ENCODE measurements at places on chromosomes 6 and 20.

DNA sequence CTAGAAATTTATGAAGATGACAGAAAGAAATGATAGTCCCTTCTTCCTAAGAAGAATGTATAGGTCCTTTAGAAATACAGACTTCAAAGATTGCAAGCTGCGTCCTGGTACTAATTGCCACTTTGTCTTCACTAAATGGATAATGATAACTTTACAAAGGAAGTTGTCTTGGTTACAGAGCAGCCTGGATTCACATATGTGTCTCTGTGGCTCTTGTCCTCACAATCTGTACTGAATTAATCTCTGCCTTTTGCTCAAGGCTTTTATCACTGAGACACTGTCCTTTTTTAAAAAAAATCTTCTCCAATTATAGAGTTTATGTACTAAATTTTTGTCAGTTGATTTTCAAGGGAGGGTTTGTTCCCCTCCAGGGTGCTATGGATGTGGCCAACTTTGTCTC lies 17.5 kb upstream of the MRAP2 start:
- no peak for DNase-seq

- no peak for DNase-seq
Measured at GRCh38 chr6:168181316-168181715, 102.3 kb upstream of the FRMD1 start.

- DNase-seq = no peak
Measured at GRCh38 chr6:147274776-147275175, 70.6 kb downstream of the STXBP5 start.

GRCh38 chr6:24909241-24910216 lies 26.2 kb downstream of the RIPOR2 start:
- DNase-seq = no peak

- DNase-seq = no peak
Measured at GRCh38 chr6:145497006-145497405, 238.3 kb downstream of the EPM2A start.

DNA sequence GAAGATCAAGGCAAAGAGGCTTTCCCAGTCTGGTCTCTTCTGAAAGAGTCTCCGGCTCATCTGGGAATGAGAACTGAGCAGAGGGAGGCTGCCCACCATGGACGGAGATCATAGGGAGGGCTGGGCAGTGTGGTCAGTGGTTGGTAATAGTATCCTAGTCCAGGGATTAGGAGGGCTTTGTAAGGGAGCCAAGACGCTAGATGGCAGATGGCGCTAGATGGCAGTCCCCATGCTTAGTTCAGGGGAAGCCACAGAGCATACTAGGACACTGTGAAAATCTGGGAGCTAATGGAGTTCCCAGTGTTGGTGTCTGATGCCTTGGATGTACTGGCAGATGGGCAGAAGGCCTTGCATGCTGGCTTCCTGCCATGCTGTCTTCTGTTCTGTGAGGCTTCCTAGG lies 21.7 kb upstream of the DAAM2 start:
- no peak for DNase-seq

DNA sequence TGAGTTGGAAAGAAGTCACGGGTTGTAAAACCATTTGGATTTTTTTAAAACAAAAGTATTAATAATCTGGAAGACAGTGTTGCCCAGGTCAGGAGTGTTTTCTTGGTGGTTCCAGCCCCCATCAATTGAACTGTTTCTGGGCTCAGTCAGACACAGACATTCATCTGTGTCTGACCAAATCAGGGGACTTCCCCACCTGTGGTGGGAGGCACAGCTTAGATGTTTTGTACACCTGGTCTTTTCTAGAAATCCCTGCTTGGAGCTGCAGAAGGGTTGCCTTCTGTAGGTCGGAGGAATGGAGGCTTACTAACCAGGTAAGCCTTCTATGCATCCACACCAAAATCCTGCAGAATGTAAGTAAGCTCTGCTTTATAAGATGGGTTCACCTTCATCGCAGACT lies 63.6 kb downstream of the CDS2 start:
- DNase-seq = no peak

DNA sequence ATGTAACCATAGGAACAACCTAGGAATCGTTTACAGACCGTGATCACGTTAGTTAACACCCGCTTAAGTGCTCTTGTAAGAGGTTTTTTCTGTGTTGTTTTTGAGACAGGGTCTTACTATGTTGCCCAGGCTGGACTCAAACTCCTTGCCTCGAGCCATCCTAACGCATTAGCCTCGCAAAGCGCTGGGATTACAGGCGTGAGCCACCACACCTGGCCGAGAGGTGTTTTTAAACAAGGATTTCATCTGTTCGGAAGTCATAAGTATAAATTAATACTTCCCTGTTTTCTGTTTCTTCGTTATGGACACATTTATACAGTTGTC lies 727 bp downstream of the MRS2 start:
- DNase-seq = no peak

GRCh38 chr20:19727251-19727847 lies 30.7 kb upstream of the RIN2 start:
- no peak for DNase-seq

DNA sequence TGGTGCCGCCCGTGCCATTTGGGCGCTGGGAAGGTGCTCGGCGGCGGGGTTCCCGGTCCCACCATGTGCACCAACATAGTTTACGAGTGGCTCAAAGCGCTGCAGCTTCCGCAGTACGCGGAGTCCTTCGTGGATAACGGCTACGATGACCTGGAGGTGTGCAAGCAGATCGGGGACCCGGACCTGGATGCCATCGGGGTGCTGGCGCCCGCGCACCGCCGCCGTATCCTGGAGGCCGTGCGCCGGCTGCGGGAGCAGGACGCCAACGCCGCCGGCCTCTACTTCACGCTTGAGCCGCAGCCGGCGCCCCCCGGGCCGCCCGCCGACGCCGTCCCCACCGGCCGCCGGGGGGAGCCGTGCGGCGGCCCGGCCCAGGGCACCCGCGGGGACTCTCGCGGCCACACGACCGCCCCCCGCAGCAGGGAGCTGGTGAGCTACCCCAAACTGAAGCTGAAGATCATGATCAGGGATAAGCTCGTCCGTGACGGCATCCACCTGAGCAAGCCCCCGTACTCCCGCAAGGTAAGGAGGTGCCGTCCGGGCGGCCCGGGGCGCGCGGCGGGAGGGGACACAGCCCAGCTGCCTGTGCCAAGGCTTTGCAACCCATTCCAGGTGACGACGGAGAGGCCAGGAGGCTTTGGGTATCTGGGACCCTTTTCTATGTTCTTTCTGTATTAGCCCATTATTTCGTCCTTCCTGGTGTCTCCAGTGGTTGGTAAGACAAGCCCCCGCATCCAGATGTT lies 547 bp downstream of the SAMD5 start:
- DNase-seq = peak; percentile 28

GRCh38 chr6:106617302-106617701 lies 12.0 kb downstream of the RTN4IP1 start:
- no peak for DNase-seq

GRCh38 chr6:133752129-133752528 lies 136.8 kb upstream of the TCF21 start:
- no peak for DNase-seq

DNA sequence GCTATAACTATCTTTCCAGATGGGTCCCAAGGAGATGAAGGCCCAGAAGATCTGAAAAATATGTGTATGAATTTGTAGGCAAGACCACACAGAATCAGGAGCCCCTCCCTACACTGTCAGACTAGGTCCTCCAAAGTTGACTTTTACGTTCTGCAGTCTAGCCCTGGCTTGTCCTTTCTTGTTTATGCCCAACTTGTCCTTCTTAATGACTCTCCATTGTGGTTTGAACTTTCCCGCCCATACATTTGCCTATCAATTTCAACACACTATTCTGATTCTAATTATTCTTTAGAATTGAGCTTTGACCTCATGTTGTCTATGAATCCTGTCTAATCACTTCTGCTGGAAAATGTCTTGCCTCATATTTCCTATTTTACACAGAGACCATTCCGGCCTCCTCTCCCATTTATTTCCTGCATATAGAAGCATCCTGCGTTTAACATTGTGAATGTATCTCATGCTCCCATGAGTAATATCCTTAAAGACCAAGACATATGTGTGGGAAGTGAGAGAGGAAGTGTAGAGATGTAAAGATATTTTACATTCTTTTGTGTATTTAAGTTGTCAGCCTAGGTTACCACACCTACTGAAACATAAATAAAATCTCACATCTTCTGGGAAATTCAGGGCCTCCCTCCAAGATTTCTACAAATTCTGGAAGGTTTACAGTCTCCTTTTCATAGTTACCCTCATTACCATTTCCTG lies 348.3 kb downstream of the BCKDHB start:
- no peak for DNase-seq

DNA sequence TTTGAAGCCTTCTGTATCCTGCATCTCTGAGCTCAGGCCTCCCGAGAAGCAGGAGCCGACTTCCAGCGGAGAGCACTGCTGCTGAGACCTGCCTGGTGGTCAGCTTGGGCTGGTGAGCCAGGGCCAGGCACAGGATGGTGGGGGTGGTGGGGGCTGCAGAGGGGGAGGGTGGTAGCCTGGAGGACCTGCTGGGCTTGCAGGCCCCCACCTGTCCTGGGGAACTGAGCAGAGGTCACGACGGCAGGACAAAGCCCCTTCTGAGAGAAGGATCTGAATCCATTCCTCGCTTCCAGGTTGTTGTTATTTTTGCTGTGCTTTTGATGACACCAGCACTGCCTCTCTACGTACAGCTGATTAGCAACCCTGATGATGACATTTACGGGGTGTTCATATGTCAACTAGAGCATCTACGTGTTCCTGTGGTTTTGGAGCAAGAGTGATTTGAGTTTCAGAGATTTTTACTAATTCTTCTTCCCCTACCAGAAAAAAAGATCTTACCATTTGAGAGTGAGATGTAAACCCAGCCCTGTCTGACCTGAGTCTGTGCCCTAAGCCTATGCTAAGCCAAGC lies 35.7 kb upstream of the CD93 start:
- no peak for DNase-seq

DNA sequence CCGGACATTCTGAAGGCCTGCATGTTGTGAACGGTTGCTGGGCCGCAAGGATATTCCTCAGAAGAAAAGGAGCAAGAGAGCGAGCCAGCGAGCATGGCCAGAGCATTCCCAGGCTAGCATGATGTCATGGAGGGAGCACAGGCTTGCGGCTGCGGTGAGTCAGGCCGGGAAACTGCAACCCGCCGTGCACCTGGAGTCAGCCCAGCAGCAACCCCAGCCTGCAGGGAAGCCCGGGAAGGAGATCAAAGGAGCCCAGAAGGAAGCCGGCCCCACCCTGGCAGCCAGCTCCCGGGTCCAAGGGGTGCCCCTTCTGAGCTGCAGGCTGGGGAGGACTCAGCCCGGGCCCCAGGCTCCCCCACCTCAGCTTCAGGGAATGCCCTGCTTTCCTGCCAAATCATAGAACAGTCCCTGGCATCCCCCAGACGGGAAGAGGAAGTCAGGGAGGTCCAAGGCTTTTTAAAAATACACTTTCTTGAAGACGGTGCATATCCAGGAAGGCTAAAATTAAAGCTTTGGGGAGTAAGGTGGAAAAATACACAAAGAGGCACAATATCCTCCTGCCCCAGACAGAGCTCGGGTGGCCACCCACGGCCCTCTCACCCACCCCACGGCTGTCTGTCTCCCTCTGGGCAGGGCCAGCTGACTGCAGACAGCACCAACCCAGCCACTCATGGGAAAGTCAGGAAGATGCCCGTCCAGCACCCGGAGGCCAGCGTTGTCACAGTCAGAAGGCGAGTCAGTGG lies 53.7 kb downstream of the BMP7 start:
- DNase-seq = peak; percentile 97

DNA sequence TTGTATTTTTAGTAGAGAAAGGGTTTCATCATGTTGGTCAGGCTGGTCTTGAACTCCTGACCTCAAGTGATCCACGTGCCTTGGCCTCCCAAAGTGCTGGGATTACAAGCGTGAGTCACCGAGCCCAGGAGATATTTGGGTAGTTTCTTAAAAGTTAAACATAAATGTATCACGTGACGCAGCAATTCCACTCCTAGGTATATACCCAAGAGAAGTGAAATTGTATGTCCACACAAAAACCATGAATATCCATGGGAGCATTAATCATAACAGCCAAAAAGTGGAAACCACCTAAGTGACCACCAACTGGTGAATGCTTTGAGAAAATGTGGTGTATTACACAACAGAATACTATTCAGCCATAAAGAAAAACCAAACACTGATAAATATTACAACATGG lies 164.8 kb downstream of the MRPL14 start:
- DNase-seq = no peak

GRCh38 chr6:110567957-110568696 lies 91.7 kb upstream of the SLC22A16 start:
- DNase-seq = no peak

DNA sequence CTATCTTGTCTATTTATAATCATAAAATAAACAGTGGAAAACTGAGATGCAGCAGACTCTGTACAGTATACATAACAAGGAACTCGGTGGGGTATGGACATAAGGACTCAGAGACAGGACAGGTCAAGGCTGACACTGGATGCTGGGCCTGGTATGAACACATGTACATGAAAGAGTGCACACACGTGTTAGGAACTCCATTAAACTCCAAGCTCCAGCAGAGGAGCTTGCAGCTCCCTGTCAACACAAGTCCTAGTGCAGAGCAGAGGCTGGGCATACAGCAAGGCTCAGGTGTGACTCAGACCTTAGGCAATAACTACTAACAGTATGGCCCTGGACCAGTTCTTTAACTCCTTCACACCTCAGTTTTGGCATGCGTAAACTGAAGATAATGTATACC lies 17.1 kb downstream of the NAPB start:
- DNase-seq = peak; percentile 26

- no peak for DNase-seq
Measured at GRCh38 chr6:13866301-13866700, 51.9 kb upstream of the MCUR1 start.

DNA sequence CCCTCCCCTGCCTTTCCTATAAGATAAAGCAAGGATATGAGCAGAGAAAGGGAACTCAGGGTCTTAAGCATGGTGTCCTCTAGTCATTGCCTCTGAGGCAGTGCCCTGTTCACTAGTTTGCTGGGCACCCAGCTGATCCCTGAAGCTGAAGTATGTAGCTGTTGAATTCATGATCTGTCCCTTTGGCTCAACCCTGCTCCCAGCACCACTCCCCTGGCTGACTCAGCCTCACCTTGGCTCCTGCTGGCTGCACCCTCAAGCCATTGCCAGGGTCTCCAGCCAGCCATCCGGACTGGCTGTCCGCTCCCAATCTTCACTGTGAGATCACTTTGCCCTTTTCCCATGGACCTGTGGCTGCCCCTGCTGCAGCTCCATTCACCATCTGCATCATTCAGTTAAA lies 25.9 kb upstream of the UST start:
- no peak for DNase-seq
